Mucosa of gallbladder (tissue), 1 donor: ENCODE measurements at places on chromosomes 1 and 21. TPM values are rescaled to one million over a fixed set of nuclear protein-coding genes. Genes with fewer than 3 reads are reported as not detected.

The MYOG gene
- not detected for total RNA-seq

DNA sequence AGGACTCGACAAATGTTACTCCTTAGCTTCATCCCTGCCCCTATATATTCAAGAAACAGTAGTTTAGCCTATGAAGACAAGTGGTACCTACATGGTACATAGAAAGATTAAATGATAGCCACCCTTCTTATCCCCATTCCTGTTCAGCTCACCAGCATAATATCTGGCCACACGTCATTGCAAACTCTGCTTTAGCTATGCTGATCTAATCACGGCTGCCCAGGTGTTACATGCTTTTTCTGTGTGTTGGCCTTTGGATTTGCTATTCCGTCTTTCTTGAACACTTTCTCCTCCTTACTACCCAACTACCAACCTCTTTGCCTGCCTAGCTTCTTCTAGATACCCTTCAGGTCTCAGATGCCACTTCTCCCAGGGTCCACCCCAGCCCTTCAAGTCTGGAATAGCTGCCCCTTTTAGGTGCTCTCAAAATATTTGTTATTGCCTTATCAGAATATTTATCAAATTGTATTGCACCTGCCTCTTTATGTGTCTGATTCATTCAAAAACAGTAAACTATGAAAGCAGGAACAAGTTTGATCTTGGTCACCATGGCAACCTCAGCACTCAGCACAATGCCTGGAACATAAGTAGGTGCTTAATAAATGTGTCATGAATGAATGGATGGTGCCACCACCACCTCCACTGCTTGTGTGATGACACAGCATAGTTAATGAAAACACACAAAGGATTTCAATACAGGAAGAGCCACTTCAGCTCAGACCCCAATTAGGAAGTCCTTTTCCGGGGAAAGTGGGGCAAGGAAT, 11.4 kb upstream of the DNASE2B start:
- no peak for DNase-seq

- DNase-seq = no peak
These were observed 46.6 kb upstream of the IPO9 start for GRCh38 chr1:201782353-201782752.

- DNase-seq = no peak
These were observed 153.8 kb upstream of the C1orf105 start for GRCh38 chr1:172266528-172267174.

DNA sequence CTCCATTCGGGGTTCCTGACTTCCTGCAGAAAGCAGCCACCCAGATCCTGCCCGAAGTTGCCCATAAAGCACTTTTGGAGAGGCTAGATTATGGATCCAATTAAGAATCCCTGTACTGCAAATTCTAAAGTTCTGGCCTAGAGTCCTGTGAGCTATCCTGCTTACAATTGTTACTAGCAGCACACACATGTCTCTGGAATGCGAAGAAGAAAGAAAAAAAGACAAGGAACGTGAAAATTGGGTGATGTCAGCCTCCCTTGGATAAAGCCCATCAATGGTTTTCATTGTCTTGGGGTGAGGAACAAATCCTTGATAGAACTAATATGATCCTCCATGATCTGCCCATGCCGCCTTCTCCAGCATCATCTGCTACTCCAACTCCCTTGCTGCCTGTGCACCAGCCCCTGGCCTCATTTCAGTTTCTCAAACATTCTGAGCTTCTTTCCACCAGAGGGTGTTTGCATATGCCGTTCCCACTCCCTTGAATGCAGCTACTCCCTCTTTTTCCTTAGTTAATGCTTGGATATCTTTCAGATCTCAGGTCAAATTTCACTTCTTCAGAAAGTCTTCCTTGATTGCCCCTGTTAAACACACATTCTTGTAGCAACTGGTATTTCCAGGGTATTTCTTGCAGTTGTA, 94.0 kb downstream of the ST6GALNAC5 start:
- DNase-seq = no peak
